ENCODE measurements at places on chromosomes 5 and 9.

DNA sequence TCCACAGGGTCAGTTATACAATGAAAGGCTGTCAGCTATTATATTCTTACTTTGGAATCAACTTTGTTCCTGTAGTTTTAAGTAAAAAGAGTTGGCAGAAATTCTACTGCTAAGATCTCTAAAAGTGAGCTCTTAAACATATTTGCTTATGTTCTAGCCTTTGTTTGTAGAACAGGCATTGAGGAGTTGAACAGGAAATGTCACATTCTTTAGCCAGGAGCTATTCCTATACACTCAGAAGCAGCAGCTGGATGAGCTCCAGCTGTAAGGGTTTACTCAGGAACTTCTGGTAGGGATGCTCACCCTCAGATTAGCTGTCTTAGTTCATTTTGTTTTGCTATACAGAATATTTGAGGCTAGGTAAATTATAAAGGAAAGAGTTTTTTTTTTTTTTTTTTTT is 22.4 kb upstream of the SPINK14 start:
- no peak for DNase-seq

GRCh38 chr5:89457411-89458331 is 574.7 kb upstream of the MEF2C start:
- peak; percentile 39 for DNase-seq

- no peak for DNase-seq
Measured at GRCh38 chr9:79292731-79293280, 279.0 kb upstream of the TLE4 start.

- no peak for DNase-seq
Measured at GRCh38 chr5:665541-665955, 27.6 kb downstream of the TPPP start.

- DNase-seq = no peak
Measured at GRCh38 chr5:16970826-16971225, 34.7 kb upstream of the MYO10 start.

- DNase-seq = no peak
Measured at GRCh38 chr5:176548967-176549444, at the start of gene CDHR2. CDHR2 (plus strand) TSS chr5:176549342; CDS start chr5:176565353, 16,011 bp downstream.

- DNase-seq = no peak
Measured at GRCh38 chr9:88259001-88259400, 120.7 kb upstream of the SPATA31C2 start.

- no peak for DNase-seq
Measured at GRCh38 chr9:16721972-16722371, 148.5 kb downstream of the BNC2 start.

GRCh38 chr5:68264024-68264956 is 48.7 kb downstream of the PIK3R1 start:
- no peak for DNase-seq

GRCh38 chr5:43416803-43417394 is 4.7 kb upstream of the CCL28 start:
- no peak for DNase-seq

DNA sequence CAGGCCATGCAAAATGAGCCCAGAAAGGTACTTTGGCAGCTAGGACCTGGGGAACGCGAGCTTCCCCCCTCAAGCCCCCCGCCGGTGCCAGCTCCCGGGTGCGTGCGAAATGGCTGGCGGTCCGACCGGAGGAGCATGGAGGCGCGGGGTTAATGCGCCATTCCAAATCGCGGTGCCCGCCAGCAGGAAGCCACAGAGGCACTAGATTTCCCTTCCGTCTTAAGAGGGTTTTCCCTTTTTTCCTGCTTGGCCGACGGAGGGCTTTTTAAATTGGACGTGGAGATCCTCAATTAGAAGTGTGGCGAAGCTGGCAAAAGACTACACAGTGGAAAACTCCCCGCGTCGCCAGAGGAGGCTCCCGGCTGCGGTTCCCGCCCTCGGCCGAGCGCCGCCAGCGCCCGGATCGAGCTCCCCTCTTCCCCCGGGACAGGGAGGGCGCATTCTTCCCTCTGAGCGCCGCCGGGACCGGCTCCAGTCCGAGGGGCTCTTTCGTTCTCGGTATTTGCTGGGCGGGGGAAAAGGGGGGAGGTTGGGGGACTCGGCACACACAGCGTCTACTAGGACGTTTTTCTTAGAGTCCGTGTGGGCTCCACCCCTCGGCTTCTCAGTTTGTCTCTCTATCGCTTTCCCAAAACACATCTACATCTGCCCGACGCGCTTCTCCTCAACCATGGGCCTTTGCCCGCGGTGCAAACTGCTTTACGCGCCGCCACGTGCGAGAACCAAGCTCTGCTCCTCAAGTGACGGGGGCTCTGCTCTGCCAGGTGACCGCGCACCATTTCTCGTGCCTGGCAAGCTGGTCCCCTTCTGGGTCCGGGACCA is 3.0 kb downstream of the GDNF start:
- no peak for DNase-seq

DNA sequence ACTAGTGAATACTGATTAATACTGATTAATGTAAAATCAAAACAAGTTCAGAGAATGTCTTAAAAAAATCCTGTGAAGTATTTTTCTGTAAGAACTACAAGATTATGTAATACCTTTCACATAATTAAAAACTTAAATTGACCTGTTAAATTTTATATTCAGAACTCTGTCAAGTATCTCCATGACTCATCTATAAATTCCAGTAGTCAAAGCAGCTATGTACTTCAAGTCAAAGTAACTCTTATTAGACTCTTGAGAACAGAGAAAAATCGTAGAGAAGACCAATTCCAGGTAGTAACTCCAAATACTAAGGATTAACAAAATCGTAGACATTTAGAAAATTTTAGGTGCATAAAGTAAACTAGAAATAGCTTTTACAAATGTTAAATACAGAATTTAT is 77.1 kb downstream of the HOMER1 start:
- DNase-seq = no peak

DNA sequence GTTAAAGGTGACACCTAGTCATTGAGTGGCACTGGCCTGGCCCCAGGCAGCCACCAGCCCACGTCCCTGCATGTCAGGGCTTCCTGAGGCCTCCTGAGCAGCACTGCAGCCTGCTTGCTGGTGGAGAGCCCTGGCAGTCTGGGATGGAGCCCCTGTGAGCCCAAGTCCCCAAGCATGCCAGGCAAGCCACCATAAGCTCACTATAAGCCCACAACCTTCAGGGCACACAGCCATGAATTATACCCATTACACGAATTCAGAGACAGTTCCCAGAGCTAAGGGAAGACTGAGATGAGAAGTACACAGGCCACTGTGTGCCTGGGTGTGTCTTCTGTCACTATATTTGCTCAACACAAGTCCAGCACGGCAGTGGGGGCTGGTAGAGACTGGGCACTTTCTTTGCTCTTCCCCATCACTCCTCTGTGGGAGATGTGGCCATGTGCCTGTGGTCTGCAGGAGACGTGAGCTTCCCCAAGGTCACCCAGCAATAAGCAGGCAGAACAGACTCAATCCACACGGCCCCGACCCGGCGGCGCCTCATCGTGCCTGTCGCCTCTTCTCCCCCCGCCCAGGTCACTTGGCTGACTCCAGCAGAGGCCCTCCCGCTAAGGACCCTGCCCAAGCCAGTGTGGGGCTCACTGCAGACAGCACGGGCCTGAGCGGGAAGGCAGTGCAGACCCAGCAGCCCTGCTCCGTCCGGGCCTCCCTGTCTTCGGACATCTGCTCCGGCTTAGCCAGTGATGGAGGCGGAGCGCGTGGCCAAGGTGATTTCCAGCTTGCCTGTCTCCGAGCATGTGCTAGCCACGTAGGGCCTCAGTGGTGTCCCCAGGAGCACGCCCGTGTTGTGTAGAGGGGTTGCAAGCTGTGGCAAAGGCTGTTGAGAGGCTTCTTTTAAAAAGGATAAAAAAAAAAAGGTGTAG is 114.8 kb downstream of the WNK2 start:
- no peak for DNase-seq

- DNase-seq = no peak
Measured at GRCh38 chr9:127407492-127407843, 10.5 kb downstream of the SLC2A8 start.

DNA sequence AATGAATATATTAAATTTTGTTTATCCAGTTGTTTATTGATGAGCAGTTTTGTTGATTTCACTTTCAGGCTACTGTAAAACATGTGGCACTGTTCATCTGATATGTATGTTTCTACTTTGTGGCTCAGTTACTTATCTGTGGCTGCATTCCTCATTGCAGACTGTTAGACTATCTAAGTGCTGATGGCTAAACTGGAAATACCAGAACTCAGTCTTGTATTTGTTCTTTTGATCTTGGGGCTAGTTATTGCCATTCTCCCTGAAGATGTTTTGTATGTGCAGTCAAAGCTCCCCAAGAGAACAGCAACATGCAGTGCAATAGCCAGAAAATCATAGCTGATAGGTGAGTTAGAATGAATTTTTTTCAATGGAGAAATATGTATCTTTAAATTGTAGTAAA is 162.2 kb downstream of the GADD45G start:
- DNase-seq = no peak

DNA sequence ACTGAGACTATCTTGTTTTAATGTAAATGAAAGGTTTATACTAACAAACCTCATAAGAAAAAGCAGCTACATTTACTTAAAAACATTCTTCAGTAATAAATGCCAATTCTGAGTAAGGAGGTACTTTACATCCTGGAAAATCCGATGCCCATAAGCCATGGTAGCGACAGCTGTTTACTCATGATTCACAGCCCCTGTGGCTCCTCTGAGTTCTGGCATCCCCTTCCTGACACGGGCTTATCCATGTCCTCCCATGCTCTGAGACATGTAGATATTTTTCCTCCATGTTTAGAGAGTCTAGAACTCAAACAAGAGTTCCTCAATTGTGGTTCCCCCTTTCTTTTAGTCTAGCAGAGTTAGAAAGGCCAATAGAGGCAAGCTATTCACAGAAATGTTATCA is 63.1 kb upstream of the DEPDC1B start:
- no peak for DNase-seq

- DNase-seq = no peak
Measured at GRCh38 chr9:123365881-123366528, 10.0 kb downstream of the CRB2 start.

DNA sequence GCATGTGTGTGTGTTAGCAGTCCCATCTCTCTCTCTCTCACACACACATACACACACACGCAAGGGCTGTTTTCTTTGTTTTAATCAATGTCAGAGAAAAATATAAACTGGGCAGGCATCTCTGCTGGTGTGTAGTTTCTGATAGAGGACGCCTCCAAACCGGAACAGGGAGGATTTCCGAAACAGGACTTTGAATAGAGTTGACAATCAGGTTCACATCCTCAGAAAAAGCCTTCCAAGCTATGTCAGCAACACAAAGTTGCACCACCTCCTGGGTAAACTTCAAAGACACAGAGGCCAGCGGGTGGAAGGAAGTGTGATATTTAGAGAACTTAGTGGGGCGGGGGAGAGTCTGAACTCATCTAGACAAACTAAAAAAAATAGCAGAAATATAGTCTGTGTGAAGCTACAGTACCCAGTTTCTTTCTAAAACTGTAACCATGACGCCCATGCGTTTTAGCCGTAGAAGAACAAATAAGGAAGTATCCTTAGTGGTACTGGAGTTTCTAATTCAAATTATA is 1.2 kb downstream of the ST8SIA4 start:
- no peak for DNase-seq

DNA sequence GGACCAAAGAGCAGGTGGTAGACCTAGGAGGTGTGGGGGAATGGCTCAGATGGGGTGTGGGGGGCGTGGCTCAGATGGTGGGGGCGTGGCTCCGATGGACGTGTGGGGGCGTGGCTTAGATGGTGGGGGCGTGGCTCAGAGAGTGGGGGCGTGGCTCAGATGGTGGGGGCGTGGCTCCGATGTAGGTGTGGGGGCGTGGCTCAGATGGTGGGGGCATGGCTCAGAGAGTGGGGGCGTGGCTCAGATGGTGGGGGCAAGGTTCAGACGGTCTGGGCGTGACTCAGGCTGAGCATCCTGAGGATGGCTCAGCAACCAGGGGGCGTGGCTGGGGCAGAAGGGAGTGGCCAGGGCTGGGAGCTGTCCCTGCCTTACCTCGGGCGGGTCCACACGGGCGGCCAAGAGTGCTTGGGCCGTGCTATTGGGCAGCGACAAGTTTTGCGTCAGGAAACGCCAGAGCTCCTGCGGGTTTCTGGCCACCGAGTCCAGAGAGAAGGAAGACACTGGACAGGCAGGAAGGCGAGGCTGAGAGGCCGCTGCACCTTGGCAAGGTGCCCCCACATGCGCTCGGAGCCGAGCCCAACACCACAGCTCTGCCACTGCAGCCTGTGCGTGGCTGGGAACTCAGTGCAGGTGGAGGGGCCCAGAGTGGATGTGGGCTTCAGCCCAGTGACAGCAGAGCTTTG is 5.9 kb downstream of the ABCA2 start:
- peak; percentile 45 for DNase-seq

GRCh38 chr5:103188436-103188835 is 68.3 kb downstream of the PPIP5K2 start:
- DNase-seq = no peak

DNA sequence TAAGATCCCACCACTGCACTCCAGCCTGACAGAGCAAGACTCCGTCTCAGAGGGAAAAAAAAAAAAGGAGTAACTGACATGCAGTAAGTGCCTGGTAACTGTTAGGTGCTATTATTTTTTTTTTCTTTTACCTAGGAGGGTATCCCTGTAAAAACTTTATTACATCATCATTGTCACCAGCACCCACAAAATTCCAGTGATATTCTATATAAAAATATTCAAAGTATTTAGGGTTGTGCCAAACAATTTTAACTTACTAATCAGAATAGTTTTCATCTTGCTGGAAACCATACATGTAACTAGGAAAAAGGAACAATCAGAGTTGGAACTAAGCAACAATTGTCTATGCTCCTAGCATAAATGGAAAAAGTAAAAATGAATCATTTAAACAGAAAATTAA is 112.4 kb downstream of the SSBP2 start:
- DNase-seq = no peak

DNA sequence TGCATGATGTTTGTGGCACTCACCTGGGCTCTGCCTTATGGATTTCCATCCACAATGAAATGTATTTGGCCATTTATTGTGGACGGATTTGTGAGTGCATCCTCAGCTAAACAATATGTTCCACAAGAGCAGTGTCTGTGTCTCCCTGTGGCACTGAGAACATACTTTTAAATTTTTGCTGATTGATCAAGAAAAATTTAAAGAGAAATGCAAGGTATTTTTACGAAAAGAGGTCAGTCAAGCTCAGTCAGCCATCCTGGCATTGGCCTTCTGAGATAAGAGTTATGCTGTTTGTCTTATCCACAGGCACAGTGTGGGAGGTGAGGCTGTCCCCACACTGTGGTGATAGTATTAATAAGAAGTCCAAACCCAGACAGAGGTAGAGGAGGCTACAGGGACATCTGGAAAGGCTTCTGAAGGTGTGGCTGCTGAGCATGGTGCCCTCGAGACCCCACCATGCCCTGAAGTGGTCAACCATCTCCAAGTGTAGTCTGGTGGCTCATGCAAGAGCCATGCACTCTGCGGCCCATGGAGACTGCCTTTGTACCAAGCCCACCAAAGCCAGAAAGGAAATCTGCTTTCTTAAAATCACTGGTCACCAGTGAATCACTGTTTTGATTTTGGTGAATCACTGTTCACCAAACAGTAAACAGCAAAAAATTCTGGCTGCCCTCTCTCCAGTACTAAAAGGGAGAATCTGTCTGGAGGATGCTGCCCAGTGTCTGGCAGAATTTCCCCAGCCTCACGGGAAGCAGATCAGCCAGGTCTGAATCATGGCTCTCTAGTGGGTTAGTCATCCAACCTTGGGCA is 28.8 kb downstream of the SPOCK1 start:
- DNase-seq = peak; percentile 79

- no peak for DNase-seq
Measured at GRCh38 chr5:84057211-84057610, 327.5 kb downstream of the EDIL3 start.
